Activated CD8-positive, alpha-beta T cell treated with anti-CD3 and anti-CD28 coated beads for 36 hours (primary cell): ENCODE measurements at places on chromosomes 2 and 18.

- no peak overlapping the region for H3K4me3 ChIP-seq
- no peaks in the 10 kb centered on the region for H3K36me3 ChIP-seq
- no peaks in the 10 kb centered on the region for H3K4me1 ChIP-seq
- H3K27me3 ChIP-seq, result peaks cover 4% of the 10 kb centered on the region
Observed at GRCh38 chr2:142957144-142957543, 79.7 kb downstream of the KYNU start.

DNA sequence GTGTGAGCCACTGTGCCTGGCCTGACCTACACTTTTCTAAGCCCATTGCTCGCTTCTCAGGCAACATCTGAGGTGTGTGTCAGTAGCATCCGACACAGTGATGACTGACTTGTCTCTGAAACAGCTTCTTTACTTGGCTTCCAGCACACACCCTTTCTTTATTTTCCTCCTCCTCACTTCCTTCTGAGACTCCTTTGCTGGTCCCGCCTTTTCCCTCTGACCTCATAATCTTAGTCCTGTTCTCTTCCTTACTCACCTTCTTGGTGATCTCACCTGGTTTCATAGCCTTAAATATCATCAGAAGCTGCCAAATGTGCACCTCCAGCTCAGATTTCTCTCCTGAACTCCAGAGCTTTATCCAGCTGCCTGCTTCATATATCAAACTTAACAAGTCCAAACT lies 66.6 kb upstream of the PELI1 start:
- no peaks in the 10 kb centered on the region for H3K27me3 ChIP-seq
- H3K27ac ChIP-seq, result peak overlapping the region; percentile 1
- DNase-seq, result no peak
- H3K4me1 ChIP-seq, result peaks cover 72% of the 10 kb centered on the region

DNA sequence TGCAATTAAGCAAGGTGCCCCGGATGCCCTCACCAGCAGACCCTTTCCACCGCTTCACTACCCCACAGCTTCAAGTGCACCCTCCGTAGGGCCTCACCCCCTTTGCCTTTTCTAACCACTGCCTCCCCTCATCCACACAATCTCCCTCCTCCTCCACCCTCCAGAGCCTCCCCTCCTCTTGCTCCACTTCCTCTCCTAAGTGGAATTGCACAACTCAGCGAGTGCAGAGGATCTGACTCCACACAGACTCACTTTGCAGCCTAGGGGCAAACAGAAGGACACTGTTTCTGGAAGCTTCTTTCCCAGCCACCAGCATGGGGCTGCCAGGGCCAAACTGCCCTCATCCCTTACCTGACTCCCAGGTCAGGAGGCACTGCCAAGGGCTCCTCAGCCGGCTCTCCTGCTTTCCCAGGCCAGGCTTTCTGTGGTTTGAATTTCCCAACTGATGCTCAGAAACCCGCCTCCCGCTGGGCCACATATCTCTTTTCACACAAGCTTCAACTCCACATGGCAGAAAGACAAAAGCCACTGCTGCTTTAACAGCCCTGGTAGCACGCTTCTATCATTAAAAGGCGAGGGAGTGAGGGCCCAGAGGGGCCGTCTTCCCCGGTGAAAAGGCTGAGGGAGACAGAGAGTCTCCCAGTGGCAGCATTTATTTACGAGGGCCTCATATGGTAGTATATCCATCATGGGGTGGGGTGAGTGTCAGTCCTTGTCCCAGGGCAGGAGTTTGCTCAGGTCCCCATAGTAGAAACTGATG lies 74.7 kb upstream of the MGAT4A start:
- no peaks in the 10 kb centered on the region for H3K27me3 ChIP-seq
- H3K4me3 ChIP-seq, result no peak overlapping the region
- no peak for DNase-seq

- no peak overlapping the region for H3K27ac ChIP-seq
- no peak for DNase-seq
- H3K4me1 ChIP-seq, result no peaks in the 10 kb centered on the region
Observed at GRCh38 chr2:65311596-65311995, 84.0 kb downstream of the ACTR2 start.

- H3K27me3 ChIP-seq, result no peaks in the 10 kb centered on the region
- H3K4me1 ChIP-seq, result peaks cover 40% of the 10 kb centered on the region
- peak overlapping the region; percentile 88 for H3K27ac ChIP-seq
- peaks cover 42% of the 10 kb centered on the region for H3K36me3 ChIP-seq
- peak overlapping the region; percentile 91 for H3K4me3 ChIP-seq
Observed at GRCh38 chr18:79987566-79987965, 797 bp downstream of the TXNL4A start.

- H3K36me3 ChIP-seq, result no peaks in the 10 kb centered on the region
- no peak for DNase-seq
- no peaks in the 10 kb centered on the region for H3K4me1 ChIP-seq
- peaks cover 2% of the 10 kb centered on the region for H3K27me3 ChIP-seq
- H3K27ac ChIP-seq, result no peak overlapping the region
Observed at GRCh38 chr18:25175558-25176517, 176.1 kb downstream of the ZNF521 start.

GRCh38 chr18:80227472-80227871 lies 19.8 kb downstream of the PARD6G start:
- H3K4me3 ChIP-seq, result no peak overlapping the region
- DNase-seq, result no peak
- no peaks in the 10 kb centered on the region for H3K36me3 ChIP-seq
- H3K4me1 ChIP-seq, result no peaks in the 10 kb centered on the region

GRCh38 chr2:213162516-213163118 lies 11.2 kb upstream of the IKZF2 start:
- no peak overlapping the region for H3K4me3 ChIP-seq
- no peaks in the 10 kb centered on the region for H3K36me3 ChIP-seq
- no peak for DNase-seq
- no peak overlapping the region for H3K27ac ChIP-seq
